ENCODE measurements at places on chromosomes 6 and 20.

DNA sequence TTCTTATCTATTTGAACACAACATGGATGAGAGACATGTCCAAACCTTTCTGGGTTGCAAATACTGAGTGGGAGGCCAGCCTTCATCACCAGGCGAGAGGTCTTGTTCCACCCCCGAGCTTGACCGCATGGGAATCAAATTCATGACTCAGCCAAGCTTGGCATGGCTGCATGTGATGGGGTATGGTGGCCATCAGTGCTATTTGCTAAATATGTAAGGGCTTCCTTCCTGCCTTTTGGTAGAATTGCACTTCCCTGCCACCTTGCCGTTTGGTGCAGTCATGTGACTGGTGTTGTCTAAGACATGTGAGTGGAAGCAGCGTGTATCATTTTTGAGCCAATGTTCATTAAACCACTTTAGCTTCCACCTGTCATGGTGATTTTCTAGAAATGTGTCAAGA, 508.9 kb upstream of the SULF2 start:
- DNase-seq: peak; percentile 39

DNA sequence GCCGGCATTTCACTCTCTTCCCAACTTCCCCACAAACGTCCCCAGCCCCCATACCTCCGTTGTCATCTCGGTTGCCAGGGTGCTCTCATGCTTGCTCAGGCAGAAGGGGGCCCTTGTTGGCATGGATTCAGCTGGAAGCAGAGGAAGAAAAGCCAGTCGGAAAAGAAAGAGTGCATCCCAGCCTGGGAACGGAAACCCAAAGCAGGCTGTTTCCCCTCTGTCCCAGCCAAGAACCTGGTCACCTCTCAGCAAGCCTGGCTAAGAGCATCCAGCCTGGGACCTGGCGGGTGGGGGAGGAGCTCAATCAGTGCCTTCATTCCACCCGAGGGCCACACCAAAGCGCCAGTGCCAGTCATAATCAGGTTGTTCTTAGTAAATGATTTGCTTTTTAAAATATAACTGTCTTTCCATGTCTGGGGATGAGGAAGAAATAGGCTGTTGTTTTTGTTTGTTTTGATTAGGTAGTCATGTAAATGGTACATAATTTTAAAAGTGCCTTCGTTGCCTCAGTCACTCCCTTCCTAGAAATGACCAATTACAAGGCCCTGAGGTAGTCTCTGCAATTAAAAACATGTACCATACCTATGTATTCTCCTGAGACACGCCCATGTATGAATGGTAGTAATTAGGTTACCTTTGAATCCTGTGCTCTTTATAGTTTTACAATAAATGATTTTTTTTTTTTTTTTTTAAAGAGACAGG, 21.1 kb downstream of the CHMP4B start:
- no peak for DNase-seq

DNA sequence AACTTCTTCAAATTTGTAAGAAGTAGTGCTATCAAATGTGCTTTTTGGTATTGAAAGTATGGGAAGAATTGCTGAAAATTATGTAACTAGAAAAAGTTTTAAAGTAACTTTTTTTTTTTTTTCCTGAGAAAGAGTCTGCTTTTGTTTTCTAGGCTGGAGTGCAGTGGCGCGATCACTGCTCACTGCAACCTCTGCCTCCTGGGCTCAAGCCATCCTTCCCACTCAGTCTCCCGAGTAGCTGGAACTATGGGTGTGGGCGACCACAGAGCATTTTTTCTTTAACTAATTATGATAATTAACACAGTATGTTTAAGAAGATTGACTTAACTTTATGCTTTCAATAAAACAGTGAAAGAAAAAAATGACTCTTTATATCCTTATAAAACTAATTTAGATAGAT, 38.4 kb downstream of the BMP5 start:
- no peak for DNase-seq

DNA sequence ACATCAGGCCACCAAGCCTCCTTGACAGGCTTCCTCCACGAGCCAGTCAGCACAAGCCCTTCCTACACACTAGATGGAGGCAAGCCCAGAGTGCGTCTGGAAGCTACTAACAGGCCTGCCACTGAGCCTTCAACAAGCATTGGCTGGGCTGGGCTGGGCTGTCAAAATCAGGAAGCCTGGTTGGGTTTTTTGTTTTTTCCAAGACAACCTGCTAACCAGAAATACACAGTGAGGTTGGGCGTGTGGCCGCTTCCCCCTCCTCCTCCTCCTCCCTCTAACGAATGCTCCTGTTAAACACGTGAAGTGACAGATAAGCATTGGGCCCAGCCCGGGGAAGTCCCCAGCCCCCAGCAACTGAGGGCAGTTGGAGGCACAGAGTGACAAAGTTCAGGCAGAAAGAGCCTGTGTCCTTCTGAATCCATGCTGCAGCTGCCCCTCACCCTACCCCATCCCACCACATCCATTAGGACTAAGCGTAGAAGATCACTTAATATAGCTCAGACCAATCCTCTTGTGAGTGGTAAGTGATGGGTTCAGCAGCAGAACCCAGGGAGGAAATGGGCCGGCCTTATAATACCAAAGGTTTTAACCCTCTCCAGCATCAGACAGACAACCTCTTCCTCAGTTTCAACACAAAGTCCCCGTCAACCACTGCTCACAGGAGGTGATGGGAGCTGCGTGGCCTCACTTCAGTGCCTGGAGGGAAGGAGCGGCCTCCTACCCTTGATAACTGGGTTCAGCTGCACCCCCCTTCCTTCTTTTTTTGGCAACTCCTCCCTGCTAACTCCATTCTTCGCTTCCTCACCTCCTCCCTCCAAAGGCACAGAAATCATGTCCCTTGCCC, 1.1 kb downstream of the NFATC2 start:
- no peak for DNase-seq

DNA sequence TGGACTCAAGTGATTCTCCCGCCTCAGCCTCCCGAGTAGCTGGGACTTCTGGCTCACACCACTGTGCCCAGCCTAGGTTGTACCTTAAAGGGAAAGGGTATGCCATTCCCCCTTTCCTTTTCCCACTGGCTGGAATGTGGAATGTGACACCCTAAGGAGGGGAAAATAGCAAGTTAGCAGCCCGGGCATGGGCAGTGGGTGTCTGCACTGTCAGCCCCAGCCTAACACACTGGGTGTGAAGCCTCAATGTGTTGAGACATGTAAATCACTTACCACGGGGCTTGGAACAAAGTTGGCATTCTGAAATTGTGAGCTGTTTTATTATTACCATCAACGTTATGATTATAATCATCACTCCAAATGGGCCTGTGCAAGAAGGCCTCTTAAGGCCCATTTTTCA, 80.8 kb upstream of the PTPN1 start:
- no peak for DNase-seq

DNA sequence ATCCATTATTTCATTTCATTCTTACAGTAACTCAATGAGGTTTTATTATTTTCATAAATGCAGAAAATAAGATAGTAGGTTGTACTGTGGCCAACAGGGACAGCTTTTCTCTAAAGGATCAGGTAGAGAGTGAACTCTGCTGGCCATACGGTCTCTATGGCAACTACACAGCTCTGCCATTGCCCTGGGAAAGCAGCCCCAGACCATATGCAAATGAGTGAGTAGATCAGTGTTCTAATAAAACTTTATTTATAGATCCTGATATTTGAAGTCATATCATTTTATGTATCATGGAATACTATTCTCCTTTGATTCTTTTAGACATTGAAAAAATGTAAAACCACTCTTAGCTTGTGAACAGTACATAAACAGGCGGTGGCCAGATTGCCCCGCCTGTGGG, 192.5 kb upstream of the RREB1 start:
- no peak for DNase-seq

DNA sequence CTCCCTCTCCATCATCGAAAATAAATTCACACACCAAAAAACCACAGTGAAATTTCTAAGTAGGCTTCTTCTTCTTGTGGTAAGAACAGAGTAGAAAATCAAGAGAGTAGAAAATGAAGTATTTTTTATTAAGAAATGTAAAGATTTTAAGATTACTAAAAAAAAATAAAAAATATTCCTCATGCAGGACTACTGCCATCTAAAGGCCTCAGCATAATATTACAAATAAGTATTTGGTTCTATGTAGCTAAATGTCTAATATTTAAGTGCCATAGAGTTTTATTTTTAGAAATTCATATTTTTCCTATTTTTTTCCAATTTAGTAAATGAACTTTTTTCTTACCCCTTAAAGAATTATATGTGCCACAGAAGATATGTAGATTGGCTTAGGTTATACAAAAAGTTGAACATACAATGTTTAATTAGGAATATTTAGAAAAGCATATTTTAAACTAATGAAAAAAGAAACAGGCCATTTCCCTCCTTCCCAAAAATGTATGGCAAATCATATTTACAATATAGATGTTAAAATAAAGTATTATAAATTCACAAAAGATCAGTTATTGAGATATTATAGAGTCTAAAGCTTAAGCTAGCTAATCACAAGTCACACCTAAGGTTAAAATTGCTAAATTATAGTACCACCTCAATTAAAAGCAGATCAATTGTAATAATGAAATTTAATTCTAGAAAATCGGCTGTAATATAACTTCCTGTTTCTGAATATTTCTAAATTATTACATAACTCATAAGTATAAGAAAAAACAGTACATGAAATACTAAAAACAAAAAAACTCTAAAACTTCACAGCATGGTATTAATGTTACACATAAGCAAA, 3.5 kb upstream of the NT5DC1 start:
- no peak for DNase-seq

DNA sequence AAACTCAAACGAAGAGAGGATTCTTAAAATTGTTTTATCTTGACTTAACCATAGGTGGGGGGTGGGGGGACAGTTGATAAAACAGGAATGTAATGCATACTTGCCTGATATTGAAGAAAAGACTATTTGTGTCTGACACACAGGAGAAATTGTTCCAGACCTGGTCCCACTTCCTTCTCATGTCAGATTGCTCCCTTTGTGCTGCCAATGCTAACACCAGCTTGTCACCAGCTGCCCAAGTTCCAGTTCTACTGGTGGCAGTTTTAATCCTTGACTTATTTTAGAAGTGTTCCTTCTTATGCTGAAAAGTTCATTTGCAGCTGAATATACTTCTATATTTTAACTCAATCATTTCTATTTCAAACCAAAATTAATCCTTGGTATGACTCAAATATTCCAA, 127.3 kb downstream of the GMDS start:
- no peak for DNase-seq

- peak; percentile 48 for DNase-seq
Measured at GRCh38 chr20:38764567-38765318, 16.5 kb downstream of the ACTR5 start.

GRCh38 chr6:79510707-79511106, 26.5 kb downstream of the LCA5 start:
- no peak for DNase-seq

GRCh38 chr6:157741321-157741947, 81.6 kb upstream of the SNX9 start:
- DNase-seq: no peak

DNA sequence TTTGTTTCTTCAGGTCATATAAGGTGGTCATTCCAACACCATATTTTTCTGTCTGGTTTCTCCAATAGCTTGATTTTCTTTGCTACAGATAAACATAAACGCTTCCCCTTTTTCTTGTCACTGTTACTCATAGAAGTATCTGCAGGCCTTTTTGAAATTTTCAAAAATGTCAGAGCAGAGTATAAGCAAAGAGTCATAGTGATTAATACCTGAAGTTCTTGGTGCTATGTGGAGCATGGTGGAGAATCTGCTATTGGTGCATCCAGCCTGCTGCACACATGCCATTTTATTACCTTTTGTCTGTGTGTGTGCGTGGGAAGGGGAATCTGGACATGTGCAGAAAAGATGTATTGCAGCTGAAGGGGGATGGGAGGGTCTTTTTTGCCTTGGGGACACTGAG, 19.7 kb downstream of the STX11 start:
- no peak for DNase-seq
